SW480 (cell line): ENCODE measurements at places on chromosomes 3 and 15.

DNA sequence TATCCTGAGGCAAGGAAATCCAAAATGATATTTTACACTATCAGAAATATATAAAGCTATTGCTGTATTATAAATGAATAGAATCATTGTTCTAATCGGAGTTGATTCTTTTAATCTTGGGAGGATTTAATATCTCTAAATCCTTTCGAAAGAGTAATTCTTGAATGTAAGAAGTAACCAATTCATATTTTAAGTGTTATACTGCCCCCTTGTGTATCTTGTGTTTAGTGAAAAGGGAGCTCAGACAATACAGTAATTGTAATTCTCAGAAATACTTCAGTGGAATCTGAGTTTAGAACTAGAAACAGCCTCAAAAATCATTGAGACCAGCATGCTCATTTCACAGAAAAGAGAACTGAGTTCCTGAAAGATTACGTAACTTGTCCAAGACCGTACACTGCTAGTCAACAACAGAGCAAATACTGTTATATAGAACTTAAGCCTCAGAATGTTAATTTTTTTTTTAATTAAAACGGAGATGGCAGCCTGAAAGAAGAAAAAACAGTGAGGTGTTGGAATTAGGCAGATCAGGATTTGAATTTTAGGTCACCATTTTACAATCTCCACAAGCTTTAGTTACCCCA, 42.9 kb downstream of the PLCH1 start:
- peak; percentile 72 for DNase-seq

- no peak for DNase-seq
Measured at GRCh38 chr3:112734171-112734570, 93.2 kb upstream of the CCDC80 start.

- no peak for DNase-seq
Measured at GRCh38 chr3:73448041-73448440, 176.7 kb downstream of the PDZRN3 start.

DNA sequence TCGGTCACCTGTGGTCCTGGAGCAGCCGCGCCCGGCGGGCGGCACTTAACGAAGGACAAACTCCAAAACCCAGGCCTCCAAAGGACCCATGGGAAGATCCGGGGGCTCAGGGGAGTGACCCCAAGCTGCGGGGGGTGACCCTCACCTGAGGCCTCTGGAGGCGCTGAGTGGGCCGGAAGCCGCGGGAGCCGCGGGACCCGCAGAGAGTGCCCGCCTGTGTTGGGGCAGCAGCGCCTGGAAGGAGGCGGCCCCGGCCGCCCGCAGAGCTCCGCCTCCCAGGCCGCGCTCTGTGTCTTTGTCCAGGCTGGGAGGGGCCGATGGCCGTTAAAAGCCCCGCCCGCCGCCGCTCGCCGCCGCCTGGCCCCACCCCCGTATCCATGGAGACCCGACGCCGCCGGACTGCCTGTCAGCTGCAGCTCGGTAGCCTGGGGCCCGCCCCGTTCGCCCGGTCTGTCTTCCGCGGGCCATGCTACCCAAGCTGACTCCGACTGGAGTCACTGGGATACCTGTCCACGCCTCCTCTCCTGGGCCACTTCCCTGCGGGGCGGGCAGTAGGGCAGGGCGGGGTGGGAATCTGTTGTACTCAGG, 15.3 kb upstream of the FANCD2 start:
- DNase-seq, result peak; percentile 88

- peak; percentile 98 for DNase-seq
Measured at GRCh38 chr3:150546226-150547044, at the start of the genes EIF2A and SERP1. Gene EIF2A (plus strand): TSS chr3:150546787. CDS start chr3:150546803, 16 bp downstream. Gene SERP1 (minus strand): TSS chr3:150546496. CDS start chr3:150546135, 361 bp downstream.

- DNase-seq, result no peak
Measured at GRCh38 chr3:38588371-38588971, 61.0 kb downstream of the SCN5A start.

DNA sequence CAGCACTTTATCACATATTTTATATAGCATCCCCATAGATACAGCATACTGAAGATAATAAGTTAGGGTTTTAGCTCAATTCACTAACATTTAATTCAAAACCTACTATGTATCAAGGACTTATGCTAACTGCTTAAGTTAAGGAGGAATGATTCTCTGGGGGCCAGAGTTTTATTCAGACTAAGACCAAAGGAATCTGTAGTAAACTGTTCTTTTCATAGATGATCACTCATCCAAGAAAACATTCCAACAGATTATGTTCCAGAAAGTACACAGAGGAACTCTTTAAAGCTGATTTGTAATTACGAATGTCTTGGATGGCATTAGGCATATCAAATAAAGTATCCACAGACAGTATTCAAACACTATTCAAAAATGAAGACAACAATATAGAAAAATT, 226.4 kb downstream of the SCAPER start:
- no peak for DNase-seq

DNA sequence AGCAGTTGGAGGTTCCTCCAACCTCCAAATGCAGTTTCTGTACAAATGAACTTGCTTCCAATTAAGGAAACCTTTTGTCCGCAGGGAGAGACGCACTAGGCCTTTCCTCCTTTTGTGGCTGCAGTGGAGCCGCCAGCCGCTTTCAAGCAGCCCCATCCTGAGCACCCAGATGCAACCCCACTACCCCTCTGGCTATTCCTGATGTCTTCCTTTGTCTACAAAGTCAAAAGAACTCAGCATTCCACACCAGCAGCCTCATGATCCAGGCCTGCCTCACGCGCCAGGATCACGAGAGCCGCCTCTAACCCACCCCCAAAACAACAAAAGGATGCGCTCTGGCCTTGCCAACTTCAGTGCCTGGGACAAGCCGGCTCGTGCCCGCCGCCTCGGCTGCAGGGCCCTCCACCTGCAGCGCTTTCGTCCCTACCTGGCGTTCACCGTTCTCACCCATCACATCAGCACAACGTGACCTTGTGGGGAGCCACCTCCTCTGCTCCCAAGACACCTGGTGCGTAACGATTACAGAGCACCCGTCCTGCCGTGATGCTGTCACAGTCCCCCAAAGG, 48.2 kb upstream of the MUC4 start:
- no peak for DNase-seq

DNA sequence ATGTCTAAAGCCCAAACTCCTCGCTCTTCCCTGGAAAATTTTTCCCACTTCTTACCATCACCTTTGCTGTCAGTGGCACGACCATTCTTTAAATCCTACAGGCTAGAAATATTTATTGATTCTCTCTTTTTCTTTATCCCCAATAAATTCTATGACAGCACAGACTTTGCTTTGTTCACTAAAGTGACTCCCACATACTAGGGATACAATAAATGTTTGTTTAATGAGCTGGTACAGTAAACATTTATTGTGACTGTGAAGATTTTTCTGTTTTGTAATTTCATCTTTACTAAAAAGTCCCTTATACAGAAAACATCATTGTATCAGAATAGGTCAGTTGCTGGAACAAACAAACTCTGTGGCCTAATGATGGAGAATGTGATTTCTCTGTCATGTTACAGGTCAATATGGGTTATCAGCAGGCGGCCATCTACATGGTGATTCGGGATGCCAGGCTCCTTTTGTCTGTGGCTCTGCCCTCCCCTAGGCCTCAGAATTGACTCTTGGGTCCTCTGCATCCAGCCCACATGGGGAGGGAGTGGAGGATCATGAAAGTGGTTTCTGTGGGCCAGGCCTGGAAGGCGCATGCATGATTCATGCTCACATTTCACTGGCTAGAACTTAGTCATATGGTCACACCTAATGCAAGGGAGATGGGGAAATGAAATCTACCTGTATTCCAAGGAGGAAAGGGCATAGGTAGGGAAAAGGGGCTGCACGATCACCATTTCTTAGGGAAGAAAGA, 22.7 kb upstream of the KNG1 start:
- no peak for DNase-seq

DNA sequence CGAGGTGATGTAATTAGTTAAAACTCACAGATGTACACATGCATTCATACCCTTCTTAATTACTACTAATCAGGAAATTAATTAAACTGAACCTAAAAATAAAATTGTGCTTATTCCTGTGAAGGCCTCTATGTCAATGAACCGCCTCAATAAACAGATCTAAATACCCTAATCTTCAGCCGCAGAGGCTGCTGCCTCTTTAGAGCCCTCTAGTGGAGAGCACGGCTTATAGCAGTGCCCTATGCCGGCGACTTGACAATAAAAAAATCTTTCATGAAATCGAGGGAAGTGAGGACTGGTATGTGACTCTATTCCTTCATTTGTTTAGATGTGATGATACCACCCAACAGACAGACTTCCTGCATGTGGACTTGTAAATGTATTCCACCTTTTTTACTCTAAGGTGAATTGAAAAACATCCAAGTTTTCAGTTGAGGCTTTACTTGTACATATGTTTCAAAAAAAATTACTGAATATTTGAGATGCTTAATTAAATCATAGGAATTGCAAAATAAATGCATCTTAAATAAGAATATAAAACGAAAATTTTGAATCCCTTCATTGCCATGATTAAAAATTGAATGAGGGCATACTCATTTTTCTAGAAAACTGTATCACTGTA, 8.3 kb upstream of the EPHA3 start:
- DNase-seq, result peak; percentile 62

DNA sequence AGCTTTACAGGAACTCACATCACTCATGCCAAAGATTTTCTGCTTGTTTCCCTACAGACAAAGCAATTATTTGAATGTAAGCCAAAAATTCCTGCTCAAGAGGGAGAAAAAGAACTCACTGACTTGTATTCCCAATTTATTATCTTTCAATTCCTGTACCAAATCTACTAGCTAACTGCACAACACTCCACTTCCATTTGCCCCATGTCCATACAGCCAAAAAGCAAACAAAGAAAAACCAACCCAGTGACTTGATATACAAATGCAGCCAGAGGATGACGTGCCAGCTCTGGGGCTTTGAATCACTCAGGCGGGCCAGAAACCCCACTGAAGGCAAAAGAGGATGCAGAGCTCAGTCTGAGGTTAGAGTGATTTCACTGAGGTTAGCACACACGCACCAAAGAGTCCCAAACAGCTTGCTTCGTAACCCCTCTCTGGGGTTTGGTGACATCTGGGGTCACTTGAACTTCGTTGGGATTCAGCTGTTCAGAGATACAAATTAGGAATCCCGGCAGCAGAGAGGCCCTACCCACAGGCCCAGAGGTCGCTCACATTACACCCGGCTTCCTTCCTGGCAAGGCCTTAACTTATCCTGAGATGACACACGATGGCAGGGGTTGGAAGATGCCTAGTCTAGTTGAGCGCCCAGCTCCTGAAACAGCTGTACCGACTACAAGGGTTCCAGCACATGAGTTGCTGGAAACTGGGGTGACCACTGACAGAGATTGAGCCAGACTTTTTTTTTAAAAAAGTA, 1.6 kb downstream of the RFTN1 start:
- DNase-seq, result no peak

DNA sequence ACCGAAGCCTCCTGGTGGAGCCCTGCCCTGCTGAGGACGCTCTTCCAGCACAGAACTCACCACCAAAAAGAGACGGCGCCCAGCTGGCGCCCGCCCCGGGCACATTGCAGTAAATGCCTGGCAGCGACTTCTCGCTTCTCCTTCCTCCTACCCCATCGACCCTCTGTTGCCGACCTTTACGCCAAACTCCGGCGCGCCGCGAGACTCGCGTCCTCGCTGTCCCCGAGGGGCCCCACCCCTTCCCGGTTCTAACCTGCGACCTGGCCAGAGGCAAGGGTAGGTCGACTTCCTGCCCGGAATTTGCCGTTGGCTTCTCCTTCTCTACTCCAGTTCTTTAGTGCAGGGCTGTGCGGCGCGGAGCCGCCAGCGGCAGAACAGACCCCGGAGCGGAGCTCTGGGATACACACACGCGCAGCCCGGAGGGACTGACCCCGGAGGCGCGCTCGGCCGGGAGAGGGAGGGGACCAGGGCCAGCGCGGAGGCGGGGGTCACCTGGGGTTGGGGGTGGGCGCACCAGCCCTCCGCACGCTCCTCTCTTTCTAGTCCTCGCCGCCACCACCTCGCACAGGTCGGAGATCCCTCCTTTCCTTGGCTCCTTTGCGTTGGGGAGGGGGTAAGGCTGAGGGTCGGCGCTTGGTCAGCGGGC, 226.6 kb upstream of the AZI2 start:
- DNase-seq, result no peak

GRCh38 chr3:13507570-13508339, 27.6 kb downstream of the HDAC11 start:
- DNase-seq, result no peak

- no peak for DNase-seq
Measured at GRCh38 chr3:47008234-47008796, 28.8 kb downstream of the NBEAL2 start.

DNA sequence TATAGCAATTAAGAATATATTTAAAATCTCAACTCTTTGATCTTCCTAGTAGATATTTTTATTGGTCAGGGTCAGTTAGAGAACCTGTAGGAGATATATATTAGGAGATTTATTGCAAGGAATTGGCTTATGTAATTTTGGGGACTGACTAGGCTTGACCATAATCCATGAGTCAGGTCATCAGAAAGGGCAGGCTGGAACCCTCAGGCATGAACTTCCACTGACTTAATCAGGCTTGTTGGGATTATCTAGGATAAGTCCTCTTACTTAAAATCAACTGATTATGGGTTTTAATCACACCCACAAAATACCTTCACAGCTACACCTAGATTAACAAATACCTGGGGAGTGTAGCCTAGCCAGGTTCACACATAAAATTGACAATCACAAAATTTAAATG, 156.1 kb downstream of the MYRIP start:
- DNase-seq, result no peak

- no peak for DNase-seq
Measured at GRCh38 chr3:192005989-192006388, 545.0 kb downstream of the PYDC2 start.

DNA sequence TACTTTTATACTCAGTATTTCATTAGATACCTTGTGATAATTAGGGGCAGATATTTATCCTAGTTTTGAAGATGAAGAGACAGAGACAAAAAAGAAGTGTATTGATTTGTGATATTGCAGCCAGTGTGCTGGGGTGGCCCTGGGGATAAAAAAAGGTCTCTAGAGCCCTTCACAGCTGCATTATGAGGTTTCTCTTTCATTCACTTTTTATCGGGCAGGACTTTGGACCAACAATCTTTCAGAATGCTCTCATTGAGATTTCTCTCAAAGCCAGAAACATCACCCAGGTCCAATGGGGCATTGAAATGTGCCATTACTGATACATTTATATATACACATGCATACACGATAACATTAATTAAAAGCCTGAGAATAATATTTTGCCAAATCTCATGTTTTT, 20.5 kb upstream of the SELENOT start:
- DNase-seq, result no peak

DNA sequence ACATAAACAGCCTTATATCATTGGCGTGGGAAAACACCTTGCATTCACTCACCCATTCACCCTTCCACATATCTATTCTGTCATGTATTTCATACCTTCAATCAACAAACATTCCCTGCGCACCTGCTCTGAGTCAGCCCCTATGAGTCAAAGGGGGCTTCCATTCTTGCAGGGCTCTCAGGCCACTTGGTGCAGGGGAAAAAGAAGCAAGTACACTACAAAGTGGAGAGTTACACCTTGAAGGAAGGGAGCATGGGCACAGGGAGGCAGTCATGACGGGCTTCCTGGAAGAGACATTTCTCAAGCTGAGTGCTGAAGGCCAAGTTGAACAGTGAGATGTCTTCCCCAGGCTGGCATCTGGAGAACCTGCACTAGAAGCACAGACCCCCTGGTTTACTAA, 4.6 kb upstream of the AMOTL2 start:
- no peak for DNase-seq
